BE2C (cell line): ENCODE measurements at places on chromosomes 1 and 21.

DNA sequence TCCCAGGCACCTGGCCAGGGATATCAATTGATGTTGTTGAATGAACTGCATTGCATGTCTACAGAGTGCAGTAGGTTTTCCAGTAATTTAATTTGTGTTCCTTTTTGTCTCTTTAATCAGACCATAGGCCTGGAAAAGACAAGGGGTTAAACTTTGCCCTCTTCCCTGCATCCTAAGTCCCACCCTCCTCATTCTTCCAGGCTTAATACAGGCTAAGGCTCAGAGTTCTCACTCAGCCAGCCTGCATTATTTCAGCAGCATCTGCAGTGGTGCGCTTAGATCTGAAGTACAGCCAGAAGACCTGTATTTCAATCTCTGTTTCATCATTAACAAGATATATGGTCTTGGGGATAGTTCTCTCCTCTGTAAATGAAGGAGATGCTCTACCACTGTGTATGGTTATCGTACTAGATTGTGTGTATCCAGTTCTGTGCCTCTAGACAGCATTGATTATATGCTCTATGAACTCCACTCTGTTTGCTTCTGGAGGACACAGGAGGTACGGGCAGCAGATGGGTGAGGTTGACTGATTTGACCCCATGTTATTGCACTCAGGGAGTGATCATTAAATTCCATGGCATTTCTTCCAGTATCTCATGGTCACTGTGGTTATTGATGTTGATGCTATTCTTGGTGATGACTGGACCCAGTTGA is 286.1 kb downstream of the RPS6KC1 start:
- DNase-seq = no peak

- peak; percentile 66 for DNase-seq
Measured at GRCh38 chr1:17606826-17607440, 67.4 kb downstream of the ARHGEF10L start.

- no peak for DNase-seq
Measured at GRCh38 chr1:225477296-225477911, 49.6 kb upstream of the LBR start.

DNA sequence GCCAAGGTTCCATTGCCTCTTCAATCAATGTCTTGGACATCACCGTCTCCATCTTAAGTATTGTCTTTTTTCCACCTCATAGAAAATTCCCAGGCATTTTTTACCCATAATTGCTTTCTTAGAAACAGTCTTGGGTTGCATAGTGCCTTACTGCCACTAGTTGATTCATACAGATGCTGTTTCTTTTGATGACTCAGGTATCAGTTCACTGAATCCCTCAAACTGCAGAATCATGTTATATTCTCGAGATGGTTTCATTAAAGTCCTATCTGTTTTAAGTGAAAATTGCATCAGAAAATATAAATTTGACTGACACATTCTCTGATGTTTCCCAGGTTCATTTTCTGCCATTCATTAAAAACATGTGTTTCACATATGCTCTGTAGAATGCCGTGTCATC is 1489.1 kb downstream of the BRINP3 start:
- no peak for DNase-seq

DNA sequence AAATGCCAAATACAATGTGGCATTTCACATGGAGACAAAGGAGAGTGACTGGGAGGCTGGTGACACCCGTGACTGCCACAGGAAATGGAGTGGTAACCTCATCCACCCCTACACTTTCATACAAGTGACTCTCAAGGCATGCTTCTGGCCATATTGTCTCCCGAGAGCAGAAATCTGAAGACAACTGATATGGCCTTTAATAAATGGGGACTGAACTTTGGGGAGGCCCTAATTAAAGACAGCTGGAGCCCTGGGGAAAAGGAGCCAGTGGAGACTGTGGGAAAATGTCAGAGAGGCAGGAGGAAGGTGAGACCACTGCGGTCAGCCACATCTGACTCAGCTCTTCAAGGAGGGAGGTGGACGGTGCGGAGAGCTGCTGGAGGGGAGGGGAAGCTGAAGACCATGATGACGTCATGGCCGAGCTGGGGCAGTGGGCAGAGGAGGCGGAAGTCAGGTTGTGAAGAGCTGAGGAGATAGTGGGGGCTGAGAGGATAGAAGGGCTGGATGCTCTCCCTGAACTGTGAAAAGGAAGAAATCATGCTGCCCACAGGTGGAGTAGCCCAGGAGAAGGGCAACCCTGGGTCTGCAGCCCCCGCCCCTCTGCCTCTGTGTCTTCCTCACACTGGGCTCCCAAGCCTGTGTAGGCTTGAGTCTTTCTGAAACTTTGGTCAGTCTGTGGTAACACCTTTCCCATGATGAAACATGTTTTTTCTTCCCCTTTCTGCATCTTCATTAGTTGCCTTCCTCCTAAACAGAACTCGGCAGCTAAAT is 14.0 kb upstream of the NCF2 start:
- DNase-seq = no peak

- no peak for DNase-seq
Measured at GRCh38 chr1:6205849-6206519, at the start of gene RNF207. RNF207 (plus strand) TSS chr1:6206119; CDS start chr1:6206536, 417 bp downstream.
